Stimulated activated naive B cell treated with anti-CD40 and anti-IgM and Interleukin-4, amounts not matched to agents 10 μg/mL and 1 μg/mL and 100 μg/mL, for 72 hours (primary cell): ENCODE measurements at places on chromosomes 2 and 18.
A peak's percentile ranks its signal among the peaks of the same experiment; 100 is the strongest.

GRCh38 chr2:176278927-176279326 lies 9.7 kb downstream of the MTX2 start:
- DNase-seq, result no peak
- peaks cover 37% of the 10 kb centered on the region for H3K4me1 ChIP-seq
- no peak overlapping the region for H3K27ac ChIP-seq

DNA sequence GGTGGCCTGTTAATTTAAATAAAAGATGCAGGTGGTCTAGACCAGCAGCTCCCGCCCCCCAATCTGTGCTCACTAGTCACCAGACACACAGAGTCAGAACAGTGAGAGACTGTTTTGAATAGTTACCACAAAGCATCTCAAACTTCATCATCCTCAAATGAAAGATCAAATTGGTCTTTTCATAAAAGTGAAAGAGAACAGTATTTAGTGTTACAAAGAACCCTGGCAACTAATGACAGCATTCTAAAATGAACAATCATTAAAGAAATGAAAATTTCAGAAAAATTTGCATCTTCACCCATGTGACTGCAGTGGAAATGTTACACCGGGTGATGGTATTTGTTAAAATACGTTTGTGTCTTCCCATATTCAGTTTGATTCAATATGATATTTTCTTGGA lies 65.5 kb upstream of the PMAIP1 start:
- H3K27me3 ChIP-seq, result no peaks in the 10 kb centered on the region
- no peak for DNase-seq
- H3K4me3 ChIP-seq, result no peak overlapping the region
- peak overlapping the region; percentile 77 for H3K27ac ChIP-seq

GRCh38 chr2:53231908-53232307 lies 535.7 kb upstream of the CHAC2 start:
- H3K27me3 ChIP-seq, result no peaks in the 10 kb centered on the region
- no peaks in the 10 kb centered on the region for H3K36me3 ChIP-seq
- DNase-seq, result no peak
- H3K4me1 ChIP-seq, result no peaks in the 10 kb centered on the region

GRCh38 chr18:24065906-24066305 lies 51.4 kb downstream of the TTC39C start:
- H3K27me3 ChIP-seq, result no peaks in the 10 kb centered on the region
- no peak overlapping the region for H3K27ac ChIP-seq
- DNase-seq, result no peak
- H3K36me3 ChIP-seq, result peaks cover 33% of the 10 kb centered on the region
- no peak overlapping the region for H3K4me3 ChIP-seq

GRCh38 chr2:160820691-160821090 lies 327.1 kb upstream of the RBMS1 start:
- peaks cover 5% of the 10 kb centered on the region for H3K36me3 ChIP-seq
- DNase-seq, result no peak
- H3K4me3 ChIP-seq, result no peak overlapping the region
- H3K27me3 ChIP-seq, result peaks cover 6% of the 10 kb centered on the region
- H3K27ac ChIP-seq, result no peak overlapping the region

DNA sequence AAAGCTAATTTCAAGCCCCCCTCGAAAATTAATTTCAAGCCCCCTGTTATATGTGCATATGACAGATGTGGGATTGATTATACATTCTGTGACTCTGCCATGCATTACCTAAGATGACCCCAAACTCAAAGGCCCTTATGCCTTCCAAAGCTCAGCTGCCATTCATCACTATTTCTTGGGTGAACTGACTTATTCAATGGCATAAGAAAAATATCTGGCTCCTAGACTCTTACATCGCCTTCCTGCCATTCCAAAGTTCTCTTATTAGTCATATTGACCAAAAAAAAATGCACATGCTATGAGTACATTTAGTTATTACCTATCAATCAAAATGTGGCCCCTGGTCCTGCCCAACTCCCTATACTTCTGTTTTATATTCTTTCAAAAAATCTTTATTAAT lies 291.8 kb upstream of the CHAC2 start:
- DNase-seq, result no peak
- H3K4me1 ChIP-seq, result no peaks in the 10 kb centered on the region
- peaks cover 8% of the 10 kb centered on the region for H3K27me3 ChIP-seq
- no peak overlapping the region for H3K27ac ChIP-seq
- H3K4me3 ChIP-seq, result no peak overlapping the region

DNA sequence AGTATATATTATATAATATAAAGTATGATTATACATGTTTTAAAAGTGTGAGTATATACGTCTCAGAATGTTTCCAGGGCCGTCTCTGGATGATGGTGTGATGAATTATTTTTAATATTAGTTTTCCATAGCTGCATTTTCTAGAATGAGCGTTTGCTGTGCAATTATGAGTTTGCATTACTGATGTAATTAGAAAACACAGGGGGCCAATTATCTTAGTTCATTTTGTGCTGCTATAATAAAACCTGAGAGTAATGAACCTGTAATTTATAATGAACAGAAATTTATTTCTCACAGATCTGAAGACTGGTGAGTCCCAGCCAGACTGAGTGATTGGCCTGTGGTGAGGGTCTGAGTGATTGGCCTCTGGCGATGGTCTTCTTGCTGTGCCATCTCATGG lies 4.0 kb upstream of the HJURP start:
- no peak for DNase-seq
- no peak overlapping the region for H3K27ac ChIP-seq
- H3K4me3 ChIP-seq, result no peak overlapping the region

GRCh38 chr2:135986507-135986906 lies 1.1 kb upstream of the DARS1 start:
- no peak overlapping the region for H3K4me3 ChIP-seq
- peaks cover 17% of the 10 kb centered on the region for H3K4me1 ChIP-seq
- H3K27me3 ChIP-seq, result no peaks in the 10 kb centered on the region
- H3K27ac ChIP-seq, result peak overlapping the region; percentile 100
- DNase-seq, result no peak

DNA sequence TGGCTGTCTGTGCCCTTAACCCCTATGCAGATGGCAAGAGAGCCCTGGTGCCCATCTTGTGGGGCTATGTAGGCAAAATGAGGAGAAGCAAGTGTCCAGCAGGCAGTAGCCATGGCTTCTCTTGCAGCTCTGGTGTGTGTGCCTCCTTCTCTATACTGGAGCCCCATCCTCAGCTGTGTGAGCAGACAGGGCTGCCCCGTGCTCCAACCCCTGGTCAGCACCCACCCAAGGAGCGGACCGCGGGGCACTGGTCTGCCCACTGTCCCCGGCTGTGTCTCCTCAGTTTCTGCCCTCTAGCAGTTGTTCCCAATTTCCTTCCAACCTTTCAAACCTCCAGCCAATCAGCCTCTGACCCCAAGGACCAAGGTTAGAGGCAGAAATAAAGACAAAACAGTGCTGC lies 134.9 kb upstream of the GLI2 start:
- no peaks in the 10 kb centered on the region for H3K36me3 ChIP-seq
- H3K4me1 ChIP-seq, result peaks cover 3% of the 10 kb centered on the region
- DNase-seq, result no peak

DNA sequence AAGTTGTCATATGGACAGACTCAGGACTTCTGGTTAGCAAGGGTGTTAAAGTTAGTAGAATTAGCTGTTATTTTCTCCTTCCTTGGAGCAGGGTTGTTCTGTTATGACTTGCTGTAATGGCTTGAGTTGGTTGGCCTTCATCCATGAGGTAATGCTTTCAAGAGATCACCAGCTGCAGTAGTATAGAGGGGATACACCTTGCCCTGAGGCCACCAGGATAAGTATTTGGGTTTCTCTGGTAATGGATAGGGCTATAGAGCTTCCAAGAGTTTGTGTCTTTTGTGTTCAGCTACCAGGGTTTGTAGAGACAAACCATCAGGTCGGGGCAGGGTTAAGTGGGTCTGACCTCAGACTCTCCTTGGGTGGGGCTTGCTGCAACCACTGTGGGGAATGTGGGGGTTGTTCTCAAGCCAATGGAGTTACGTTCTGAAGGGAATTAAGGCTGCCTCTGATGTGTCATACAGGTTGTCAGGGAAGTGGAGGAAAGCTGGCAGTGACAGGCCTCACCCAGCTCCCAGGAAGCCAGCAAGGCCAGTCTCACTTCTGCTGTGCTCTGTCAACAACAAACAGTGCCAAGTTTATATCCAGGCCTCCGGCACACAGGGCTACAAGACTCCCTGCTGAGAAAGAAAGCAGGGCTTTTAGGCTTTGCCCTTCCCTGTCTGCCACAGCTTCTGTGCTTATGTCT lies 356.6 kb downstream of the SPAG16 start:
- H3K4me3 ChIP-seq, result no peak overlapping the region
- no peak overlapping the region for H3K27ac ChIP-seq
- H3K27me3 ChIP-seq, result no peaks in the 10 kb centered on the region
- no peak for DNase-seq
- H3K4me1 ChIP-seq, result no peaks in the 10 kb centered on the region

DNA sequence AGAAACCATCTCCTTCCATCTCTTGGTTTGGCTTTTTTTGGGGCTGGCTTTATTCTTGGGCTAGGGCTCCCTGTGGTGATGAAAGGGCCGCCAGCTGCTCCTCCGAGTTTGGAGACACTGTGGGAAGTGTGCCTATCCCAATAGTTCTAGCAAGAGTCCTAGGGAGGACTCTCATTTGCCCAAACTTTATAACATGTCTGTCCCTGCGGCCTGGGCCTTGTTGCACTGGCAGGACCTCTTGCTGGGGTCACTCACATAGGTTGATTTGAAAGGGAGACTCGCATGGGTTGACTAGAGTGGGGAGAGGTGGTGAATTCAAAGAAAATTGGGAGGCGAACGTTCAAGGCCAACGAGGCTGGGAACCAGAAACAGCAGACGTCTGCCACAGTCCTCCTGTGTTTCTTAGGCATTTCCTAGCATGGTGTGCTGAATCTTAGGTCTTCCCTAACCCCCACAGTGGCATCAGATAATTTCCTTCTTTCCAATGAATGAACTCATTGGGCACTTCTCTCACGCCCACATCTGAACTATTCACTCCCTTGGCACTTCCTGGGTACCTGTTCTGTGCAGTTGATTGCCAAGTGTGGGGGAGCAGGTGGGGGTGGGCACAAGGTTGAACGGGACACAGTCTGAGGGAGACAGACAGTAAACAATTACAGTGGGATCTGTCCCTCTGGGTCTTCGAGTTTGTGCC lies 26.8 kb downstream of the NIFK start:
- H3K36me3 ChIP-seq, result no peaks in the 10 kb centered on the region
- H3K4me3 ChIP-seq, result no peak overlapping the region
- H3K27ac ChIP-seq, result no peak overlapping the region

DNA sequence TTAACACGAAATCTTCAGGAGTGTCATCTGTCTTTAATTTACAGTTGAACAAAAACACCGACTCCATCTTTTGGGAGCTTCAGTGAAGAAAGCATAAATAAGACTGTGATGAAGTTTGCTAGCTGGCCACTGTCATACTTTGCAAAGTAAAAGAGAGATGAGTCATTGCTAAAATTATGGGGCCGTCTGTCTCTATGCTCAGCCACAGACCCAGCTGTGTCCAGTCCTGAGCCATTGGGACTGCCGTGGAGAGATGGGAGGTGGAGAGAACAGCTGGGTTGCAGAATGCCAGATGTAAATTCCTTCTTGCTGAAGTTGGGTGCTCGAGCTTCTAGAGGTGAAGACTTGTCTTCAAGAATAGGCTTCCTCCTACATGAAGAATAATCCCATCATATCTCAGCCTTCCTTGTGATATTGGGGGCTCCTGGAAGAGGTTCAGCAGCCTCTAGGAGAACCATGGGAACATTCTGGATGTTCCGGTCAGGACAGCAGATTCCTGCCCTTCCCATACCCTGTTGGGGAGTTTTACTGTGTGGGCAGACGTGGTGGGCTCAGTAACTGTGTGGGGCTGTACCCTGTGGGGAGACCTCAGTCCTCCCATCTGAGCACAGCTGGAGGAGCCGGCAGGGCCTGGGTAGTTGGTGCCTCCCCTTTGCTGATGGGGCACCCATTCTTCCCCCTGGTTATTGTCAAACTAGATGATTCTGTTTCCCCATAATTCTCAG lies 71.1 kb downstream of the LDLRAD4 start:
- H3K4me3 ChIP-seq, result no peak overlapping the region
- no peaks in the 10 kb centered on the region for H3K36me3 ChIP-seq
- H3K27me3 ChIP-seq, result no peaks in the 10 kb centered on the region
- H3K4me1 ChIP-seq, result no peaks in the 10 kb centered on the region
- H3K27ac ChIP-seq, result peak overlapping the region; percentile 6
- DNase-seq, result no peak

GRCh38 chr2:238927746-238928519 lies 80.0 kb downstream of the TWIST2 start:
- no peaks in the 10 kb centered on the region for H3K36me3 ChIP-seq
- H3K27ac ChIP-seq, result no peak overlapping the region
- no peaks in the 10 kb centered on the region for H3K4me1 ChIP-seq
- H3K27me3 ChIP-seq, result peaks cover 32% of the 10 kb centered on the region

DNA sequence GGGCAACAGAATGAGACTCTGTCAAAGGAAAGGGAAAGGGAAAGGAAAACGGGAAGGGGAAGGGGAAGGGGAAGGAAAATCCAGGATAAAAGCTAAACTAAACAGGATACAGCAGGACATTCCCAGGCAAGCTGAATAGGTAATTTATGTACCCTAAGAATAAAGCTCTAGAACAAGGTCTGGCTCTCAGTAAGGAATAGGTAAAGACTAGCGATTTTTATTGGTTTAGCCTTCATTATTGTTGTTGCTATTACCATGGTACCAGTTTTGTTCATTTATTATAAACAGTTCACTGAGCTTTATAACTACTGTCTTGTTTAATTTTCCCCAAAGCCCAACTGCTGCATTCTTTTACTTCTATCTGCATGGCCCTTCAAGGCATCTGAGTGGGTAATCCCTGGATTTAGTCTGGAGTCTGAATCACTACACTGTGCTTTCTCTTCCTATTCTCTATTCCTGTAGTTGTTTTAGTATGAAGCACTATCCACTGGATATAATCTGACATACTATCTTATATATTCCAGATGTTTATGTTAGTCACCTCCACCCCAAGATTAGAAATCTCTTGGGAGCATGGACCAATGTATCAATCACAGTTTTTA lies 127.1 kb upstream of the TANK start:
- H3K27me3 ChIP-seq, result peaks cover 8% of the 10 kb centered on the region
- no peak overlapping the region for H3K4me3 ChIP-seq
- H3K27ac ChIP-seq, result no peak overlapping the region

DNA sequence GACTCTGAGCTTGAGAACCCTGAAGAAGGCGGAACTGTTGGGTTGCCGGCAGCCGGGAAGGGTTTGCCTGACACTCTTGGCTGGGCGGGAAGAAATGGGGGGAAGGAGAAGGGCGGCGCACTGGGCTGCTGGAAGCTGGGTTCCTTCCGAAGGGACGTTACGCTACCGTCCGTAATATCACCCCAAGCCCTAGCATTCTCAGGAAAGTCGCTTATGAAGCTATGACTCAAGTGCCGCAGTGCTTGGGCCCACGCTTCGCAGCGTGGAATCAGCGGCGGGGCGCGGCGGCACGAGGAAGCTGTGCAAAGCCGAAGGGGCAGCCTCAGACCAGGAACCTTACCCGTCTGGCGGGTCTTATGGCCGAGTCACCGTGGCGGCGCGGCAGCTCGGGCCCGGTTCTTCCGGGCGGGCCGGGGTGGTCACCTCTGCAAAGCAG lies 50.2 kb upstream of the SIGLEC15 start:
- H3K27ac ChIP-seq, result peak overlapping the region; percentile 94
- peaks cover 1% of the 10 kb centered on the region for H3K36me3 ChIP-seq
- H3K4me1 ChIP-seq, result peaks cover 11% of the 10 kb centered on the region

- H3K27me3 ChIP-seq, result peaks cover 10% of the 10 kb centered on the region
- H3K4me3 ChIP-seq, result no peak overlapping the region
- no peaks in the 10 kb centered on the region for H3K4me1 ChIP-seq
- no peak for DNase-seq
- H3K36me3 ChIP-seq, result no peaks in the 10 kb centered on the region
These were observed 50.2 kb upstream of the DTNA start for GRCh38 chr18:34659579-34660517.

GRCh38 chr2:101971836-101972235 lies 19.9 kb upstream of the IL1R2 start:
- H3K4me3 ChIP-seq, result no peak overlapping the region
- H3K27me3 ChIP-seq, result peaks cover 28% of the 10 kb centered on the region
- H3K27ac ChIP-seq, result no peak overlapping the region
- H3K36me3 ChIP-seq, result peaks cover 10% of the 10 kb centered on the region
- H3K4me1 ChIP-seq, result peaks cover 4% of the 10 kb centered on the region
- DNase-seq, result no peak
